Stimulated activated effector memory CD8-positive, alpha-beta T cell treated with anti-CD3 and anti-CD28 coated beads, Interleukin-12 subunit alpha, Interleukin-12 subunit beta, amount 100 ng/mL, for 72 hours (primary cell): ENCODE measurements at places on chromosomes 13 and 19.

DNA sequence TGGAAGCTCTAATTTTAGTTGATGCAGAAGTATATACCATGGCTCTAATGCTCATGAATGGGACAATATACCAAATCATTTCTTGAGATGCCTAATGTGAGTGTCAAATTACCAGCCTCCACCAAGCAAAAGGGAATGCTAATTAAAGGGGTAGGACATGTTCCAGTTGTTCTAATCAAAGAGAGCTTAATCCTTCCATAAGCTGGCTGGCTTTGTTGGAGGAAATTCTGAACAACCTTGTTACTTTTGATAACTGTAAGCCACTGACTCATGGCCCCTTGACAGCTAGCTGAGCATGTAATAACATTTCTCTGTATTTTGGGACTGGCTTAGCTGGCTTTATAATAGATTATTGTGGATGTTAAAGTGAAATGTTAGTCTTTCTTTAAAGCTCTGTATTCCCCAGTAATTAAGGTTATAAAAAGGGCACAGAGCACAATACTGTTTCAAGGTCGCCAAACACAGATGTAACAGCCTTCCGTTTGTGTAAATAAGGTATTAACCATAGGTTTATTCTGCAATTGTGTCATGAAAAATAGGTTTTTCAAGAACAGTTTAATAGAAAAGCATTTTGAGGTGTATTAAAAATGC, 1194.0 kb downstream of the PCDH9 start:
- DNase-seq: no peak

- no peak for DNase-seq
Measured at GRCh38 chr19:44668985-44669764, 2.1 kb upstream of the CEACAM19 start.

GRCh38 chr19:43779820-43780219, 953 bp downstream of the KCNN4 start:
- DNase-seq: no peak

DNA sequence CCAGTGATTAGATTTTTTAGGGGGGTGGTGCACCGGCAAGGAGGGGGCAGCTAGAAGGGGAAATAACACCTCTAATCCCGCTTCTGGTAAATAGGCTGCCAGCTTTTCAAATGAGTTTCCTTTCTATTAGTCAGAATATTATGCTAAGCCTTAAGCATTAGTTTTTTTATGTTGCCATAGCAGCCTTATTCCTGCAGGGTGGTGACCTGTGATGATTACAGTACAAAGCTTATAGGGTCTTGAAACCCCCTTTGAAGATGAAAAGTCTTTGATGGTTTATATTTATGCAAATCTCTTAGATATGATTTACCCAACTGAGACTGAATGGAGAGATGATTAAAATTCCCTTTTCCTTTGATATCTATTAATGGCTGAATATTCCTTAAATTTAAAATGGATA, 109.8 kb downstream of the ZIC5 start:
- no peak for DNase-seq

DNA sequence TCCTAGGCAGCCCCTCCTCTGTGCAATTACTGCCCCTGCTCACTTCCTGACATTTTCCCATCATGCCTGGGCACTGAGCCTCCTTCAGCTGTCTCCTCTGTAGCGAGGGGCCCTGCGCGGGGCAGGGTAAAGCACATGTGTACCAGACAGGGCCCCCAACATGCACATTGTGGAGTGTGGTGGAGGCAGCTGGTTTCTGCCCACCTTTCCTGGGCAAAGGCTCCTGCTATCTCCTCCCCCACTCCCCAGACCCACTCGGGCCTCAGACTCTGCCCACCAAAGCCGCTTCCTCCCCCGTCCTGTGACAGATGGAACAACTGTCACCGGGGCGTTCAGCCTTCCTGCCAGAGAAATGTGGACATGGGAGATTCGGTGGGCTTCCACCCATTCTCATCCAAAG, 2.9 kb upstream of the KPTN start:
- no peak for DNase-seq

DNA sequence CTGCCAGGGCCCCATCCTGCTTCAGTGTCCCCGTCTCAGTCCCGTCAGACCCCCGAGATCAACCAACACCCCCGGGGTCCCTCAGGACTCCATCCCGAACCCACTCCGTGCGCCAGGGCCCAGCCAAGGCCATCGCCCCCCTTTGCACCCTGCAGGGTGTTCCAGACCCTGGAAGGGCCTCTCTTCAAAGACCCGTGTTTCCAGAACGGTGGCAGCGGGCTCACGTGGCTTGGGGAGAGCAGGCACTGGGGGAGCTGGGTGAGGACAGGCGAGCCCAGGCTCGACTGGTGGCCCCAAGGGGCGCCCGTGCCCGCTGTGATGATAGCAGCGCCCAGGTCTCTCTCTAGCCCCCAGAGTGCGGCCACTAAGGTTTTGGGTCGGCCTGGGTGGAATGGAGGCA, 1.4 kb downstream of the KASH5 start:
- no peak for DNase-seq

- DNase-seq: no peak
Measured at GRCh38 chr13:91652404-91653301, 254.2 kb downstream of the GPC5 start.

DNA sequence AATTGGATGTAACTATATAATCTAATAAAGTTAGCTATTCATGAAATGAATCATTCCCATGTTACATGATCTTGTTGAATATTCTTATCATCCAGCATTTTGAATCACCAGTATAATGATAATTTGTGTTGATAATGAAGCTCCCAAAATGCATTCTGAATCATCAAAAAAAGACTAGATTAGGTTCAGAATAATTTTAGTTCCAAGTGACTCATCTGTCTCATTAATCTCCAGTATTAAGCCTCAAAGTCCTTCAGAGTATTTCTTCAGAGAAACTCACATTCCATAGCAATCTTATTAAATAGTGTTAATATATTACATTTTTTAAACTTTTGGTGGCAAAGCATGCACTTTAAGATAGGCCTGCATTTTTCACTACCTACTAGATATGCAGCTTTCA, 207.5 kb downstream of the SLITRK5 start:
- DNase-seq: no peak

DNA sequence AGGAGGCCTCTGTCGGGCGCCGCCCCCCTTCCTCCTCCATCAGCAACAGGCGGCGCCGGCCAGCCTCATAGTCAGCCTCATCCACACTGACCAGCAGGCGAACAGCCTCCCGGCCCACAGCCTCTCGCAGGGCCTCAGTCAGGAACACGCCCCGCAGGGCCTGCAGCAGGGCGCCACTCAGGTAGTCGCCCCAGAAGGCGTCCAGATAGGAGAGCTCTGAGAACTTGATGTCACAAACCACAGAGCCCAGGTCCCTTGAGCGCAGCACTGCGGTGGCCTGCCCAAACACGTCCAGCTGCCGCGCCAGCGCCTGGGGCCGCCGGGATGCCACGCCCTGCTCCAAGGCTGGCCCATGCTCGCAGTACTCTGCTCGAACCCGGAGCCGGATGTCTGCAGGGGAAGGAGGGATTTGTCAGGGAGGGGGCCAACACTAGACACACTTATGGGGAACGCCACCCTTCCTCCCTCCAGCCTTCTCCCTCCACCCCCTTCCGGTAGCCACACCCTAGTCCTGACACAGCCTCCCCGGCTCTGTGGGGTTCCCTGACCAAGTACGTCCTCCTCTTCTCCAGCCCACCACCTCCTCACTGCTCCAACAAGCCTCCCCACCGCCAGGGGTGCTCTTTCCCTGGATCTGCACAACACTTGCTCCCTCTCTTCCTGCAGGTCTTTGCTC, 17.9 kb downstream of the DEDD2 start:
- peak; percentile 80 for DNase-seq

GRCh38 chr19:35316560-35316959, 12.4 kb upstream of the CD22 start:
- no peak for DNase-seq

DNA sequence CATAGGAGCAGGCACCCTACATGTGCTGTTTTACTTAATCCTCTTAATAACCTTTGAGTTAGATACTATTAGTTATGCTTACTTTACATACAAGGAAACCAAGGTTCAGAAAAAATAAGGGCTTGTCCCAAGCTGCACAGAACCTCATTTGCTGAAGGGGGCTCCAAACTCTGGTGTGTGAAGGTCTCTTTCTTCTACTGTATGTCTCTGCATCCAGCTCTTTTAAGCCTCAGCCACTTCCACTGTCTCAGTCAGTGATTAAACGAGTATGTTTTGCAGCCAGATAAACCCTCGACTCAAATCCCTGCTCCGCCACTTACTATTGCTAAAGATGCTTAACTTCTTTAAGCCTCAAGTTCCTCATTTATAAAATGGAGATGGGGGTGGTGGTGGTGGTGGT, 112.4 kb upstream of the WASF3 start:
- DNase-seq: no peak

DNA sequence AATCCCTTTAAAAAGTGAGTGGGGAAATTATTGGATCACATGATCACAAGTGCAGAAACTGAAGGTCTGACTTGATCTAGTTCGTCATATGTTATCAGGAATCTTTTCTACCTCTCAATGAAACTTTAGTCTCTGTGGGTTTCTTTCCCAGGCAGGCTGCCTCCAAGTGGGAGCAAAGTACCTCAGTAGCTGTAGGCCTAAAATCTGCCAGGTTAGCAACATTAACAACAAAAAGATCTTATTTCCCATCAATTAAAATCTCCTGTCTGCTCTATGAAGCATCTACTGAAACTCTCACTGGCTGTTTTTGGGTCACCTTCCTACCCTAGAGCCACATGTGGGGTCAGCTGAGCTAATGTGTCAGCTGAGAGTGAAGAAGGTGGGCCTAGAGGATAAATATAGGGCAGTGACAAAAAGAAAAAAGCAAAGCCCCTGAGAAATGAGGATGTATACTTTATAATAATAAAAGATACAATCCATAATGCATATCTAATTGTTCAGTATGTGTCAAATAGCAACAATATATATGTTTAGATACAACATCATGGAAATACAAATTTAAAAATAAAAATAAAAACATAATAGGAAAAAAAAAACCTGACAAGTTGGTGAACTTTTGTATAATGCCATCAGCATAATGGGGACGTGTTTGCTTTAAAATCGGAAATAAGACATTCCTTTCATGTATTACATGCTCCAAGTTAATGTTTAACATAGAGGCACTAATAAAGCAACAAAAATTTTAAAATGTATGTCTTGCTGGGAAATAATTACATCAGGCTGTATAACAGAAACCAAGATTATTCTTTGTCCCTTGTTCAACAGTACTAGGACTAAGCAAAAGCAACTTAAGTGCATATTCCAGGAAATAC, 141.1 kb downstream of the GPC5 start:
- DNase-seq: no peak

GRCh38 chr13:25945596-25945995, 106.2 kb downstream of the SHISA2 start:
- no peak for DNase-seq

- peak; percentile 68 for DNase-seq
Measured at GRCh38 chr19:36528921-36529518, 949 bp upstream of the ZNF260 start.

- DNase-seq: no peak
Measured at GRCh38 chr13:28297341-28297740, 159.0 kb downstream of the PAN3 start.

DNA sequence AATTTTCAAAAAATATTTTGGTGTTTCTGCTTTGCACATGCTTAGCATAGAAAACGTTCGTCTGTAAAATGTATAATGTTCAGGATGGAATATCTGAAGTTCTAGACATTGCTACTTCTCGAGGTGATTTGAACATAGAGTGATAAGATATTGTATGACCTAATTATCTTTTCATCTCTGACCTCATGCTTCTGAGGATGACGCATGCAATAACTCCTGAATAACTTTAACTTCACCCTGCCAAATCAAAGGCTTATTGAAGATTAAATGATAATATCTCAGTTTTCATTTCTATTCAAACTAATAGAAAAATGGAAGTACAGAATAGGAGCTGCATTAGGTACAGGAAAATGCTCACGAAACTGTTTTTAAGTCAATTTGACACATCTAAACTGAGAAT, 150.8 kb upstream of the ATXN8OS start:
- DNase-seq: no peak

DNA sequence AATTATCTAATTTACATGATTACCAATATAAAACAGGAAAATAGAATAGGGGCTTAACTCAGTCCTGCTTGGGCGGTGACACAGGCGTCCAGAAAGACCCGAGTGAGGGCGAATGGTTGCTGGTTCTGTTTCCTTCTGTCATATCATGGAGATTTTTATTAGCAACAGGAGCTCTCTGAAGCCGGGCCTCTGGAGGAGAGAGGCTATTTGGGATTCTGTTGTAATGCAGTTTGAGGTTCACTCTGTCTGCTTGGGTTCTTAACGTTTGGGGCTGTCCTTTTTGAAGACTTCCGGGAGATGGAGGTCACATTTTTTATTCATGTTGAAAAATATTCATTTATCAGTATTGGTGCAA, 115.7 kb upstream of the ZNF536 start:
- DNase-seq: no peak

- DNase-seq: no peak
Measured at GRCh38 chr13:44195245-44195644, 178.4 kb upstream of the SERP2 start.

DNA sequence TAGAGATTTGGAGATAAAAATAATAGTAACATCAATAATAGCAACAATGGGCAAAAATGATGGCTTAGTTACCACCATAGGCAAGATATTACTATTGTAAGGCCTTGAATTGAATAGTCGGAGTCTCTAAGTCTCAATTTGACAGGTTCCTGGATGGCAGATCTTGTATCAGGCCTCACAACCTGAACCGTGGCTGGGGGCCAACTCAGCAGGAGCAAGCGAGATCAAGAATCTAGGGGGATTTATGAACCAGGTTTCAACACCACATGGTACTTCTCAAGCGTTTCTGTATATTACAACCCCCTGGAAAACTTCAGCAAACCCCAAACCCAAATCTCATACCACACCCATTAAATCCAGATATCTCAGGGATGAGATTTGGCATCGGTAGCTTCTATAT, 573.8 kb downstream of the LIG4 start:
- DNase-seq: no peak

DNA sequence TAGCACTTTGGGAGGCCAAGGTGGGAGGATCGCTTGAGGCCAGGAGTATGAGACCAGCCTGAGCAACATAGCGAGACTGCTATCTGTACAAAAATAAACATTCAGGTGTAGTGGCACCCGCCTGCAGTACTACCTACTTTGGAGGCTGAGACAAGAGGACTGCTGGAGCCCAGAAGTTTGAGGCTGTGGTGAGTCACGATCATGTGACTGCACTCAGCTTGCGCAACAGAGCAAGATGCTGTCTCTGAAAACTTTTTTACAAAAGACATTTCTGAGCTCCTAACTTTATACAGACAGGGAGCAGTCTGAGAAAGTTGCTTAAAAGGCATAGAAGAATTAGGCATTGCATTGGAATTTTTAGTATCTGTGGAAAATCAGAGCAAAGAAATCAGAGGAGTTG, 10.4 kb upstream of the TBC1D4 start:
- no peak for DNase-seq

DNA sequence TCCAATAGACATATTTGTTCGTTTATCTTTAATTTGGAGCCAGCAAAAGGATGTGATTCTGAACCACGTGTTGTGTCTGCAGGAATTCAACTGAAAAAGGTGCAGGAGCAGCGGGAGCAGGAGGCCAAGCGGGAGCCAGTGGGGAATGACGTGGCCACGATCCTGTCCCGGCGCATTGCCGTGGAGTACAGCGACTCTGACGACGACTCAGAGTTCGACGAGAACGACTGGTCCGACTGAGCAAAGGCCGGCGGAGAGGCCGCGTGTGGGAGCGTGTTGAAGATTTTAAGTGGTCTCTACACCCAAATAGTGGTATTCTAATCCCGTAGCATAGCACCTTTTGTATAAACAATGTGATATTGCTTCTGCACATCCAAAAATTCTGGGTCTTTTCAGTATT, 75.0 kb downstream of the GPR12 start:
- DNase-seq: no peak
